ENCODE measurements at places on chromosomes 7 and 10.

GRCh38 chr7:142301923-142302550, 44.2 kb upstream of the PRSS58 start:
- no peak for DNase-seq
- no peak overlapping the region for H3K27ac ChIP-seq
- H3K4me3 ChIP-seq = no peak overlapping the region
- H3K36me3 ChIP-seq = no peaks in the 10 kb centered on the region
- no peaks in the 10 kb centered on the region for H3K4me1 ChIP-seq
- peaks cover 28% of the 10 kb centered on the region for H3K27me3 ChIP-seq

DNA sequence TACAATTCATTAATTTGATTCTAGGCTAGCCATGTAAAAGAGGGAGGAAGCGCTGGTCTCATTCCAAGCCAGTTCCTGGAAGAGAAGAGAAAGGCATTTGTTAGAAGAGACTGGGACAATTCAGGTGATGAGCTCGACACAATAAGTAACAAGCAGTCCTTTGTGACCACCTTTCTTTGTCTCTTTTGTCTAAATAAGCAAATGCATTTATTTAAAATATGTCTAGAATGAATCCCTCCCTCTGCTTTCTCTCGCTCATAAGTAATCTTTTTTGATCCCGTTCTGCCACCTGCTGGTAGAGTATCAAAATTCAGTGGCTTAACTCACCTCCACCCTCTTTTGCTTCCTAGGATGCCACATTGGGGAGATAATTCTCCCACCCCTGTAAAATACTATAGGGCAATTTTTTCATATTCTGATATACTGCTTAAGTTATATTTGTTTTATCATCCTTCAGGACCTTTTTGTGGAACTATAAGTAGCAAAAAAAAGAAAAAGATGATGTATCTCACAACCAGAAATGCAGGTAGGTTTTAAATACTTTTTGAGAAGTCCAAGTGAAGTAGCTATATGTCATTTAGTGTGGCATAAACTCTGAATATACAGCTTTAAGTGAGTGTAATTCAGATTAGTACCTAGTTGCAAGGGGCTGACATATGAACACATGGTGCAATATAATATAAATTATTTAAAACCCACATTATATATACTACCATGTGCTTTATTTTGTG, 91.5 kb downstream of the GSDME start:
- H3K27ac ChIP-seq = no peak overlapping the region
- H3K4me3 ChIP-seq = no peak overlapping the region
- H3K4me1 ChIP-seq = peaks cover 15% of the 10 kb centered on the region

DNA sequence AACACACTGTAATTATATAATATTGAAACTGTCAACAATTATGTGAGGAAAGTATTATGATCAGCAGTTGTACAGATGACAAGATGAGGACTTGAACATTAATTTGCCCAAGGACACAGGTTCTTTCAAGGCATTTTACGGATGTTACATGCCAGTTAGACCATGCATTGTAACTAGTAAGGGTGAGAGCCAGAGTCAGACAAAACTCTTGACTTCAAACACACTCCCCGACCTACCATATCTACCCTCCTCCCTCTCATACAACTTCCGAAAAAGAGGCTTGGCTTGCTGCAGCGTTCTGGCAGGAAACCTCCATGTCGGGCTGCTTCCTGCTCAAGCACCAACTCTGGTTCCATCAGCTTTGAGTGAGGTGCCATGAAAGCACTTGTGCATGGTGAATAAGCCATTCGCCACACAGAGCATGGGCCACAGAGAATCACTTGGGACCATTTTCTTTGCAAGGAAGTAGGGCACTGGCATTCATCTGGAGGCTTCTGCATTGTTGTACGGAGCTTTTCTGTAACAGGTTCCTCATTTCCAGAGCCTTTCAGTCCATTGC, 53.2 kb downstream of the FOXI2 start:
- no peak overlapping the region for H3K4me3 ChIP-seq
- H3K4me1 ChIP-seq = no peaks in the 10 kb centered on the region
- H3K27me3 ChIP-seq = peaks cover 49% of the 10 kb centered on the region
- no peak for DNase-seq
- H3K36me3 ChIP-seq = no peaks in the 10 kb centered on the region
- H3K27ac ChIP-seq = no peak overlapping the region

DNA sequence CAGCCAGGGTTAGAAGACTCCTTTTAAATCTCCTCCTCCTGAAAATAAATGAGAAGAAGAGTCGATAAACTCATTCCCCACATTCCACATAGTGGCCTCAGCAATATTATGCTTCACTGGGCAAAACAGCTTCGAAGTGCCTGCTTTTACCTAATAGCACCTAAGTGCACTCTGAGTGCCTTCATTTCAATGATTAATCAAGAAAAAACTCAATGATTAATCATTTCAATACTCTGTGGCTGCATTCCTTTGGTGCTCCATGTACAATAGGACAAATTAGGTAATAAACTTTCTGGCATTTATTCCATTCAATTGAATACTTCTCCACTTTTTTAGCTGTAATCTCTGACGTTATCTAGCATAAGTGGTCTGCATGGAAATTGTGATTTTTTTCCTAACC, 174.6 kb downstream of the CCDC71L start:
- peak overlapping the region; percentile 6 for H3K27ac ChIP-seq
- H3K4me1 ChIP-seq = peaks cover 25% of the 10 kb centered on the region
- no peak for DNase-seq
- H3K27me3 ChIP-seq = no peaks in the 10 kb centered on the region

GRCh38 chr10:61301575-61301974, 151.6 kb downstream of the TMEM26 start:
- H3K27me3 ChIP-seq = no peaks in the 10 kb centered on the region
- H3K27ac ChIP-seq = peak overlapping the region; percentile 84
- peaks cover 13% of the 10 kb centered on the region for H3K36me3 ChIP-seq
- H3K4me1 ChIP-seq = peaks cover 27% of the 10 kb centered on the region
- DNase-seq = no peak

DNA sequence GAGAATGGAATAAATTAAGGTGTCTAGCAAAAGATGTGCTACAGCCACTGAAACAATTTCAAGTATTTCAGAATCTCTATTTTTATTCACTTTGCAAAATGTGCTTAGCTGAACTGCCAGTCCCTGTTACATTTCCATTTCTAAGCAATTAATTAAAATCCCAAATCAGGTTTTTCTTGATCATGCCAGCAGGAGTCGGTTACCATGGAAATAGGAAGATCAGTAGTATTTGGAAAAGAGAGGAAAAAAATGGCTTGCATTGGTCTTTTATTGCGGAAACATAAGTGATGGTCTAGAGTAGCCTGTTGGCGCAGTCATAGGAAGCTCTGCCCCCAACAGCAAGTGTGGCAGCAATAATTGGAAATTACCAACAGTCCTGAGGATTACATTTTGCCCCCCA, 867.1 kb downstream of the GATA3 start:
- H3K4me3 ChIP-seq = no peak overlapping the region
- no peak overlapping the region for H3K27ac ChIP-seq
- H3K4me1 ChIP-seq = peaks cover 10% of the 10 kb centered on the region
- no peaks in the 10 kb centered on the region for H3K36me3 ChIP-seq

- peaks cover 2% of the 10 kb centered on the region for H3K36me3 ChIP-seq
- H3K4me3 ChIP-seq = no peak overlapping the region
- DNase-seq = no peak
- H3K27ac ChIP-seq = no peak overlapping the region
- no peaks in the 10 kb centered on the region for H3K4me1 ChIP-seq
Observed at GRCh38 chr7:157932498-157933218, 595.9 kb downstream of the DNAJB6 start.

DNA sequence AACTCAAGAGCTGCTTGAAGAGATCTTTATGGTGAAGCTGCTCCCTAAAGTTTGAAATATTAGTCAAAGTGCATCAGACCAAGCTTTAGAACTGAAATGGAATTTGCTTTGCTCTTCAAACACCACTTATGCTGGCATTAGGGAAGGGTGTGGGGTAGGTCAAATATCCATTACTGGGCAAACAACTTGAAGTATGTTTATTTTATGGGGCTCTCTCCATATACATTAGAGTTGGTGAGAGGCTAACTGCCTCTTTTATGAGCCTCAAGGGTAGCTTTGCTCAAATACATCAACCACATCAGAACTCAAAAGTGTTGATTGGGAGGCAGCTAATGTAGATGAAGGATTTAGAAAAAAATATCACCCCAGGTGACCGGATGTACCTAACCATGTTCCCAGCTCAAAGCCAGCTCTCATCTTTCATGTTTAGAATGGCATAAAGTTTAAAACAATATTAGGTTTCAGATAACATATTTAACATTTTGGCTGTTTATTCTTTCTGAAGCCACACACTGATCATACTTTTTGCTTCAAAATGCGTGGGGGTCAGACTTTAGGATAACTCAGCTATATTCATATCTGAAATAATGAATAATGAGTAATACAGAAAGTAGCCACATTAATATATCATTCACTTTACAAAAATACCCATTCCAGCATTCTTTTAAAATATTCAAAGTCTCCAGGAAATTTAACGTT, 318.6 kb downstream of the PTEN start:
- H3K4me1 ChIP-seq = no peaks in the 10 kb centered on the region
- H3K36me3 ChIP-seq = no peaks in the 10 kb centered on the region
- H3K4me3 ChIP-seq = no peak overlapping the region
- H3K27me3 ChIP-seq = no peaks in the 10 kb centered on the region
- no peak for DNase-seq

- no peak for DNase-seq
- H3K4me1 ChIP-seq = no peaks in the 10 kb centered on the region
- no peak overlapping the region for H3K4me3 ChIP-seq
- H3K27me3 ChIP-seq = no peaks in the 10 kb centered on the region
- no peaks in the 10 kb centered on the region for H3K36me3 ChIP-seq
- H3K27ac ChIP-seq = no peak overlapping the region
Observed at GRCh38 chr10:26479766-26480492, 41.8 kb downstream of the APBB1IP start.

DNA sequence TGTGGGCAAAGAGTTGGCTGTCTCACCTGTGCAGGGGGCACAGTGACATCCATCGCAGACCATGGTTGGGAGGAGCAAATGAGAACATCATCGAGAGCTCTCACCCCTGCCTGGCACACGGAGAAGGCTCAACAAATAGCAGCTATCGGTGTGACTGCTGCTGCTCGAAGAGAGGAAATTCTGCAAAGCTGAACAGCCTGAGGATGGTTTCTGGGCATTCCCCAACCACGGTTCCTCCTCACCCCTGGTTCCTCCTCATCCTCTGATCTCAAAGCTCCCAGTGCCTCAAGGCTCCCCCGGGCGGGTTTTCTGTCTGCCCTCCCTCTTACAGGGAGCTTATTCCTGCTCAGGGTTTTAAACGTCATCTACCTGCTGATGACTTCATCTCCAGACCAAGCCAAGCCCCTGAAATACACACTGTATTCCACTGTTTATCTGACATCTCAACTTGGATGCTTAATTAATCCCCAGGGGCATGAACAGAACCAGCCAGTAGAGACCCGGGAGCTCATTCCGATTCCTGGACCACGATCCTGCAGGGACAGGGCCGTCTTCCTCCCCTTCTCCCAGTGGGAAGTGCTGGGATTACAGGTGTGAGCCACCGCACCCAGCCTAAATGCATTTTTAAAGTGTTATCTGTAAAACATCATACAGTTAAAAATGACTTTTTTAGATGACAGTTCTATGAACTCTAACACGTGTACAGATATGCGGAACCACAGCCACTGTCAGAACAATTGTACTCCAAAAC, 19.5 kb upstream of the NOM1 start:
- no peak overlapping the region for H3K27ac ChIP-seq
- DNase-seq = no peak
- H3K36me3 ChIP-seq = no peaks in the 10 kb centered on the region
- H3K4me3 ChIP-seq = no peak overlapping the region
- peaks cover 16% of the 10 kb centered on the region for H3K4me1 ChIP-seq

Measured in mesothelial cell of epicardium (in vitro differentiated cells).